T-cell (primary cell): ENCODE measurements at places on chromosomes 13 and 19. TPM values are rescaled to one million over a fixed set of nuclear protein-coding genes. Genes with fewer than 3 reads are reported as not detected.

DNA sequence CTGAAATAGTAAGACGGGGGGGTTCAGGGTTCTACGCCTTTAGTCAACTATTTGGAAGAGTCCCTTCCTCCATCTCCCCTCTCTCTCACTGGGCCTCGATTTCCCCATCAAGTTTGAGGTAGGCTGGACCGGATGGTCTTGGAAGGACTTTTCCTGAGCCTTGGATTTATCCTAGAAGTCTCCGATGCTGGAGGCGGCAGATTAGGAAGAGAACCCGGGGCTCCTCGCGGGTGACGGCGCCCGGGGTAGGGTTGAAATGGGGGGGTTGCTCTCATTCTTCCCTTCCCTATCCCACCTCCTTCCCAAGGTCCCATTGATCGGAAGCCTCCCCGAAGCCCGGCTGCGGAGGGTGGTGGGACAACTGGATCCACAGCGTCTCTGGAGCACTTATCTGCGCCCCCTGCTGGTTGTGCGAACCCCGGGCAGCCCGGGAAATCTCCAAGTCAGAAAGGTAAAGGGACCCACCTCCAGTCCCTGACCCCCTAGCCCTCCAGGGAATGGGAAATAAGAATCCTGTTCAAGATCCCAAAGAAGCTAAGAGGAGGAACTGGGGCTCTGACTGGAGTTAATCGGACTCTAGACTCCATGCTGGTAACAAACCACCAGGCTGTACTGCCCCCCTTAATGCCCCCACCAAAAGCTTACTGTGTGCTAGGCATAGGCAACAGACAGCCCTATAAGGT lies 781 bp downstream of the QPCTL start:
- H3K27me3 ChIP-seq: no peaks in the 10 kb centered on the region
- H3K36me3 ChIP-seq: peaks cover 25% of the 10 kb centered on the region
- peak overlapping the region; percentile 92 for H3K27ac ChIP-seq
- peak overlapping the region; percentile 97 for H3K4me3 ChIP-seq

GRCh38 chr13:37490176-37490779 lies 108.3 kb downstream of the POSTN start:
- H3K4me1 ChIP-seq: no peaks in the 10 kb centered on the region
- H3K27me3 ChIP-seq: no peaks in the 10 kb centered on the region
- H3K27ac ChIP-seq: no peak overlapping the region
- no peak for DNase-seq
- no peak overlapping the region for H3K4me3 ChIP-seq
- no peaks in the 10 kb centered on the region for H3K36me3 ChIP-seq

DNA sequence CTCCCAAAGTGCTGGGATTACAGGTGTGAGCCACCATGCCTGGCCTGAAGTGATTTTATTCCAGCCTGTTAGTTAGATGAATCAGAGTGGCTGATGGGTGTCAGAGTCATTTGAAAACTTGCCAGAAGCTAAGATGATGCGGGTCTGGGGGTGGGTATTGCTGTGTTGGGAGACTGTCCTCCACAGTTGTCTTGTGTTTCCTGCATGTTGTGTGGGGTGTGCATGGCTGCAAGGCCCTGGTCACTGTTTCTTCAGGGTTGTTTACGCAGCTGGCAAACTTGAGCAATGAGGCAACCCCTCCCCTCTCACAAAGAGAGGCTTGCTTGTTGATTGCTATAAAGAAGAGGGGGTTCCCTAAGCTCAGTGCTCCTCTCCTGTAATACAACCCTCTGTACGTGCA lies 71.8 kb downstream of the TRPM4 start:
- H3K27ac ChIP-seq: no peak overlapping the region
- no peak overlapping the region for H3K4me3 ChIP-seq
- no peak for DNase-seq
- peaks cover 22% of the 10 kb centered on the region for H3K4me1 ChIP-seq
- no peaks in the 10 kb centered on the region for H3K36me3 ChIP-seq

The HCST gene
- 77.2 TPM for total RNA-seq

DNA sequence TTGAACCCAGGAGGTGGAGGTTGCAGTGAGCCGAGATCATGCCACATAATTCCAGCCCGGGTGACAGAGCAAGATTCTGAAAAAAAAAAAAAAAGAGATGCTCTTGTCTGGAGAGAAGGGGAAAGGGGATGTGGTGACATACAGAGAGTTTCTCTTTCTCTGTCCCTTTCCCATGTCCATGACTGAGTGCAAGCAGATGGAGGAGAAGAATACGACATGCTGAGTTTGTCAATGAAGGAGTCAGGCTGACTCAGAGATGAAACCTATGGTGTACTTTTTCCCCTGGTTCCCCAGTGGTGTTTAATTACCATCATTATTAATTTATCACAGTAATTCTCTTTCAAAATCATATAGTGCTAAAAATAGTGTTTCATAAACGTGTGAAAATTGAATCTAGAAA lies 448.8 kb downstream of the FOXO1 start:
- DNase-seq: no peak
- peaks cover 29% of the 10 kb centered on the region for H3K4me1 ChIP-seq
- H3K36me3 ChIP-seq: no peaks in the 10 kb centered on the region

DNA sequence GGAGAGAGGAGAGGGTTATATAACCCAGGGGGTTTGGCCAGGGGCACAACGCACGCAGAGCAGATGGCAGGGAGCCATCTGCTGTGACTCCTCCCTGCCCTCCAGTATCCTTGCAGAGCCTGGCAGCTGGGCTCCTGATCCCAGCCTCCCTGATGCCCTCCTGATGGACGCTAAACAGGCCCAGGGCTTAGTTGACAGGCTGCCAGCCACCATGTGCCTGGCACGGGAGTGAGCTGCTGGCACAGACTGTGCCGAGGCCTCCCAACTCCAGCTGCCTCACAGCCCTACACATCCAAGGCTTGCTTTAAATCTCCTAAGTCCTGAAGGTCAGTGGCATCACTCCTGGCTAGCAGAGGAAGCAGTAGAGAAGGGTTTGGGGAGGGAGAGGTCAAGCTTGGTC lies 16.7 kb downstream of the SYDE1 start:
- peaks cover 20% of the 10 kb centered on the region for H3K36me3 ChIP-seq
- no peak for DNase-seq
- H3K4me3 ChIP-seq: no peak overlapping the region
- H3K4me1 ChIP-seq: peaks cover 5% of the 10 kb centered on the region
- H3K27ac ChIP-seq: peak overlapping the region; percentile 86
- no peaks in the 10 kb centered on the region for H3K27me3 ChIP-seq

GRCh38 chr19:4541114-4541805 lies 1.4 kb upstream of the LRG1 start:
- H3K27me3 ChIP-seq: peaks cover 2% of the 10 kb centered on the region
- no peaks in the 10 kb centered on the region for H3K36me3 ChIP-seq
- H3K27ac ChIP-seq: no peak overlapping the region
- no peak overlapping the region for H3K4me3 ChIP-seq

The ZGLP1 gene
- total RNA-seq: 11.8 TPM

The LYPD3 gene
- total RNA-seq: 4.2 TPM

The IGSF23 gene
- not detected for total RNA-seq

- no peak for DNase-seq
- H3K4me3 ChIP-seq: no peak overlapping the region
Measured at GRCh38 chr13:86559901-86560300, 760.7 kb upstream of the SLITRK6 start.

GRCh38 chr13:31116224-31116623 lies 45.5 kb downstream of the HSPH1 start:
- no peaks in the 10 kb centered on the region for H3K4me1 ChIP-seq
- no peaks in the 10 kb centered on the region for H3K27me3 ChIP-seq
- H3K36me3 ChIP-seq: no peaks in the 10 kb centered on the region
- no peak for DNase-seq
- no peak overlapping the region for H3K27ac ChIP-seq
